ENCODE measurements at places on chromosomes 1 and 21. TPM values are rescaled to one million over a fixed set of nuclear protein-coding genes. Genes with fewer than 3 reads are reported as not detected.

DNA sequence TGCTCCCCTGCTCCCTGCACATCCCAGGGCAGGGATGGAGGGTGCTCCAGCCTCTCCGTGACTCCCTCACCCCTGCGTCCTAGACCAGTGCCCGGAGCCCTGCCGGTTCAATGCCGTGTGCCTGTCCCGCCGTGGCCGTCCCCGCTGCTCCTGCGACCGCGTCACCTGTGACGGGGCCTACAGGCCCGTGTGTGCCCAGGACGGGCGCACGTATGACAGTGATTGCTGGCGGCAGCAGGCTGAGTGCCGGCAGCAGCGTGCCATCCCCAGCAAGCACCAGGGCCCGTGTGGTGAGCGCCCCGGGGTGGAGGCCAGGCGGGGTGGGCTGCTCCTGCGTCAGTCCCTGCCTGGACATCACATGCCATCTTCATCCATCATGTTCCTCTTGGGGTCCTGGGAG lies 22.0 kb downstream of the AGRN start:
- DNase-seq: no peak

FBXO28 gene
- 14.4 TPM for total RNA-seq

- no peak for DNase-seq
Measured at GRCh38 chr1:58390091-58390490, 156.4 kb downstream of the OMA1 start.

RHOC gene
- total RNA-seq: 81.8 TPM

OR2T2 gene
- not detected for total RNA-seq
